ENCODE measurements at places on chromosomes 1 and 21.

GRCh38 chr1:61386323-61386722 lies 304.0 kb downstream of the NFIA start:
- no peak for DNase-seq

DNA sequence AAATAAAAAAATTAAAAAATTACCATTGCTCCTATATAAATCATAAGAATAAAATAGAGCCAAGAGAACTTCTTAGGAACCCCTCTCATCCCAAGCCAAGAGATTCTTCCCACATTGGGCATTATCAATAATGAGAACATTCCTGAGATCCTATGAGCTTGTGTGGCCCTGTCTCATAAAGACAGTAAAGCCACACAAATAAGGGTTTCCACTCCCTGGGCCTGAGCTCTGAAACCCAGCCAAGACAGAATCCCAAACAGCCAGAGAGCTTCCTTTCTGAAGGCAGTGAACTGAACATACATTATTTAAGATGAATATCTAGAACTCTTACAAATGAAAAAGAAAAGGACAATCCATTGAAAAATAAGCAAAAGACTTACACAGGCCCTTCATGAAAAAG lies 68.3 kb downstream of the SLC45A1 start:
- DNase-seq, result no peak

DNA sequence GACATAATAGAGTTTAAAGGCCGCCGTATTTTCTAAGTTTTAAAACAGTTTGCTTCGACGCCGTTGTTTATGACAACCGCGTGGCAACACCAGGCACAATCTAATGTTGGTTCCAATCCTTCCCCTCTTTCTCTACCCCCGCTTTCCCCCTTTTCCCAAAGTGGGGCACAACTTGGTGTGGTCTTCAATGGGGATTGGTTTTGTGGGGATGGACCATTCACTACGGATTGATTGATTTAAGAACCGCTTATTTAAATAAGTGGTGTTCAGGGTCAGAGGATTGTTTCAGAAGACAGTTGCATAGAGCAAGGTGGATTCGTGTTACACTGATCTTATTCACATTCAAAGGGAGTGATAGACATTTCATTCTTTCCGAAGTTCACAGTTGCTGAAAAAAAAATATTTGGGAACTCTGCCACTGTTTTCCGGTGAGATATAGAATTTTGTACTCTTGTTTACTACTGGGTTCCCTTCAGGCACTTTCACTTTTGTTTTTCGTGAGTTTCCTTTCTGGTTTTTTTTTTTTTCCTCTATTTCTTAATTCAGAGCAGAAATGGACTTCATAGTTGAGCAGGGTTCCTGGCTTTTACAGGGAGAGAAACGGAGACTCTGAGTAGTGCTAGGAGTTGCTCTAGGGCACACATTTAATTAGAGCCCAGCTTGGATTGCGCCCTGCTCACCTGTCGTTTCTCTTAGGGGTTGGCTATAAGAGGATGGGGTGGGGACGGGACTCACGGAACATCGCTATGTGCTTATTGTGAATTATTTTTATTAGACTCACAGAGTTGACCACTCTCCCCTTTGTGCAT lies 79.6 kb upstream of the AK4 start:
- DNase-seq, result no peak

- DNase-seq, result no peak
These were observed 55.1 kb downstream of the UBE2T start for GRCh38 chr1:202286622-202287097.

DNA sequence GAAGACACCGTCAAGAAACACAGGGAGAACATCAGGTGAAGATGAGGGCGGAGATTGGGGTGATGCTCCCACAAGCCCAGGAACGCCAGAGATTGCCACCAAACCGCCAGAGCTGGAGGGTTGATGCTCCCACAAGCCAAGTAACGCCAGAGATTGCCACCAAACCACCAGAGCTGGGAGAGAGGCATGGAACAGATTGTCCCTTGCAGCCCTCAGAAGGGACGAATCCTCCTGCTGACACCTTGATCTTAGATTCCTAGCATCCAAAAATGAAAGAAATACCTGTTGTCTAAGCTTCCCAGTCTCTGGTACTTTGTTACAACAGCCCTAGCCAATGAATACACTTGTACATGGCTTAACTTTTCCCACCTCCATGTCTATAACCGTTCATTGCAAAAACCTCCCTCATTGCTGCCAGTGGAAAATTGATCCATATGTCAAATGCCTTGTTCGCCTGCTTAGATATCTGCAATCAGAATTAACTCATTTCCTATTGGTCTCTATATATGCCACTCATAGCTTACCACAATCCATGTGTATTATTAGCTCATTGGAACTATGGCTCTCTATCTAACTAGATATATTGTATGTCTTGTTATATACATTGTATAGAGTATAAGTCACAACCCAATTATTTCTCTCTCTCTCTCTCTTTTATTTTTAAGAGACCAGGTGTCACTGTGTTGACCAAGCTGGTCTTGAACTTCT lies 127.4 kb downstream of the ADSS2 start:
- no peak for DNase-seq

- DNase-seq, result no peak
These were observed 28.9 kb upstream of the SDHB start for GRCh38 chr1:17082761-17083160.

GRCh38 chr1:239998312-239998649 lies 93.4 kb upstream of the FMN2 start:
- no peak for DNase-seq

- peak; percentile 9 for DNase-seq
These were observed 84.5 kb upstream of the POU3F1 start for GRCh38 chr1:38131024-38131585.

DNA sequence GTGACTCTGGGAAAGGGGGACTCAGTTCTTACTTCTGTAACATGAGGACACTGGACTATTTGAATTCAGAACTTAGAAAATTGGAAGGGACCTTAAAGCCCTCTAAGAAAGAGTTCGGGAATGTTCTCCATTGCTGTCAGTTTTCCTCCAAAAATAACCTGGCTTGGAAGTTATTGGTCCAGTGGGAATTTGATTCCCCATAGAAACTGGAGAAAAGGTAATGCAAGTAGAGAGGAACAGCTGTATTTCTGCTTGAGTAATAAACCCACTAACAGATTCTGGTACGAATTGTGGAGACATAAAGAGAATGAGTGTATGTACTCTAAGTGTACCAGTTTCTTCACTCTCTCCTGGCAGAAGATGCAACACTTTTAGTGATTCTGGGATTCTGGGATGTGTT lies 1.8 kb downstream of the ZBED6 start:
- no peak for DNase-seq

- DNase-seq, result no peak
These were observed 647.3 kb upstream of the ADAMTS5 start for GRCh38 chr21:27614231-27614630.

DNA sequence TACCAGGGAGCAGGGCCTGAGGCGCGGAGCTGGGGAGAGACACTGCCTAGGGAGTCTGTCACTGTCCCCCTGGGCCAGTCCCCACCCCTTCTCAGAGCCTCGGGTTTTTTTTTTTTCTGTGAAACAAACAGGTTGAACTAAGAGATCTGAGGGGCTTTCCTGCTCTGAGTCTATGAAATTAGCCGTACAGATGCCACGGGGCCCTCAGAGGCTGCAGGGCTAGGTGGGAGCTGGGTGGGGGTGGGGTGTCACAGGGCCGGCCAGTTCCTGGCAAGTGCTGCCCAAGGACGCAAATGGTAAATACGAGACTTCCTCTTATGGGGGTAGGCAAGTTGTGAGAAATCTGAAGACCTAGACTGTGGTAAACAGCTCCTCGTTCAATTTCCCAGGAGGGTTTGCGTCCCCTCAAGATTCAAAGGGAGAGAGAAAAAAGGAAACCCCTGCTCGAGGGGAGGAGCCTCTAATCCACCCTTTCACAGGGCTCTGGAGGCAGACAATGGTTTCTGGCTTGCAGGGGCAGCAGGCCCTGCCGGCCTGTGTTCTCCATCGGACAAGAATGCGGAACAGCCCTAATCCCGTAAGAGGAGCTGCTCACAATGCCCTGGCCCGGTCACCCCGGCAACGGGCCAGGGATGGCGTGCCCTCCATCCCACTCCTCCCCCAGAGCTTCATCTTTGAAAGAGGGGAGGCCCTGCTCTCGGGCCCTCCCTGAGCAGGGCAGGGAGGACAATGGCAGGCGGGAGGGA lies 7.8 kb downstream of the NUAK2 start:
- peak; percentile 61 for DNase-seq

DNA sequence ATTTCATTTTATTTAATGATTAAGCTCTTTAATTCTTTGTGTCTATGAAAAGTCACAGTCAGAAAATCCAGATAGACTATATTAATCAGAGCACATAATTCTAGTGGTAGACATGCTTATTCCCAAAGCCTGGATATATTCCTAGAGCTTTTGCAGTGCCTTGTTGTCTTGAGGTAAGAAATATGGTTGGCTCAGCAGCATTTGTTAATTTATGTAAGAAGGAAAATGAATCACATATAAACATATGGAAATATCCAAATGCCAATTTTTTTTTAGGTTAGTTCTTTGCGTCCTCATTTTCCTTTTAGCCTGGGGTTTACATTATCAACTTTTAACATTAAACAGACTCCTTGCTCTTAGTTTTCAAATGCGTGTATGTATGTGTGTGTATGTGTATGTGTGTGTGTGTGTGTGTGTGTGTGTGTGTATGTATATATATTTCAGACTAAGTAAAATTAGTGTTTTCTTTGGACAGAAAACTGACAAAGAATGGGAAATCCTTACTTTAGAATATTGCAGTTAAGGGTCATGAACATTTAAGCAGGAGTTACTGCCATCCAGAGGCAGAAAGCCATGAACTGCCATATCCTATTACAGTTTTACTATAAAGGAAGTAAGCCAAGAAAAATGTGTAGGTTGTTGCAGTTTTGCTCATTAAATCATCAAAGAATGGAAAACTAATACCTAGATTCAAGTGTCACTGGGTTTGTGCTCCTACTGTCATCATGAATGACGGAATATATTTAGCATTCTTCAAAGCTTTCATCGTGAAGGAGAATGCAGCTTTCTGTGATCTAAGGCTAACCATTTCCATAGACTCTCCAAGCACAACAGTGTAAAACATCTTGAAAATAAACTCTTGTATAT lies 477.1 kb upstream of the NR5A2 start:
- DNase-seq, result peak; percentile 43

- DNase-seq, result peak; percentile 99
These were observed 78.4 kb downstream of the SMYD3 start for GRCh38 chr1:246428542-246429308.

DNA sequence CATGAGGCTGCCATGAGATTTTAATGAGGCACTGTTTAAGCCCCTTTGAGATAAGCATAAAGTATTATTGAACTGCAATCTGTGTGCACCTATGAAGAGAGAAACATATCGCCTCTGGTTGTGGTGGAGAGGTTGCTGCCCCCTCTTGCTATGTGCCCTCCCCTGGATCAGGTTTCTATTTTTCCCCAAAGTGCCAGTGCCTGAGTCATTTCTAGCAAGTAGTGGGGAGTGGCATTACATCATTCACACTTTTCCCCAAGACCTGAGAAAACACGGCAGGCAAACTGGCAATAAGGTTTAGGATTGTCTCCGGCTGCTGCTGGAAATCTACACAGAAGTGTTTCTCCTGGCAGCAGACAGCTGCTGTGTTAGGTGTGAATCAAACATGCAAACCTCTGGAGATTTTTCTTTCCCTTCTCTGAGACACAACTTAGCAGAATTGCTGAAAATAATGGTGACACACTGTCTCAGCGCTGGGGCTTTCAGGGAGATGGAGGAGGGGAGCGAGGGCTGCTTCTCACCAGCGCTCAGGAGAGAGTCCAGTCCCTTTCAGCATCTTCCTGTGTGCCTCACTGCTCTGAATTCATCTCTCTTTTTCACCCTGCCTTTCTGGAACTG lies 13.7 kb upstream of the RGS16 start:
- DNase-seq, result no peak

GRCh38 chr1:19425646-19426239 lies 59.6 kb downstream of the CAPZB start:
- DNase-seq, result no peak

DNA sequence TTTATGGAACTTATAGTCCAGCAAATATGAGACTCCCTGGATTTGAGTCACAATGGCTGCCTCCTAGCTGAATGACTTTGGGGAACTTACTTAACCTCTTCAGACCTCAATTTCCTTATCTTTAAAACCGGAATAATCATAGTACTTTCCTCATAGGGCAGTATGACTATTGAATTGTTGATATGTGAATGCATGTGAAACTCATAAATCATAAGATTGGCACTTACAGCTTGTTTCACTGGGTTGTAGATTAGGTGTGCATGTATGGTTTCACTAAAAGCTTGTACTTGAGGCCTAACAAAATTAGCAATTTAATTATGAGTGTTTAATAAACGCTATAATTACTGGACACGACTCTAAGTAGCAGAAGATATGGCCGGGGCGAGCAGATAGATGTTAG lies 72.5 kb downstream of the ST6GALNAC5 start:
- no peak for DNase-seq

DNA sequence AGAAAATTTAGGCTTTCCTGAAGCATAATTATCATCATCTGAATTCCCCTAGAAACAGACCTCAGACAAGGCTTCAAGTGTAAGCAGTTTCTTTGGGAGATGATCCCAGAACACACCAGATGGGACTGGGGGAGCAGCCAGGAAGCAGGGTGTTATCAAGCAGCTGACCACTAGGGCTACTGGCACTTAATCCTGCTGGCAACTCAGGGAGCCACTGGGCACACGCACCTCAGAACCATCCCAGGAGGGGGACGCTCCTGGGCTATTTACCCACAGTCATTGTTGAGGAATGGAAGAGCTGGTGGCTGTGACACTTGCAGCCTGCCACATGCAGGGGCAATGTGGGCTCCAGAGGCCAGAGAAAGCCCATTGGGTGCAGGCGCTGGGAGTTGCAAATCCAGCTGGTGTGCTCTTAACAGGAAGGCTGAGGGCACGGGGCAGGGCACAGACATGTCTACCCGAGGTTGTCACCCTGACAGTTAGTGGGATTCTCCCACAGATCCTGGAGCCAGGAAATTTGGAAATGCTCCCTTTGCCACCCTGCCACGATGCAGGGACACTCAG lies 15.1 kb upstream of the IL22RA1 start:
- DNase-seq, result peak; percentile 34

DNA sequence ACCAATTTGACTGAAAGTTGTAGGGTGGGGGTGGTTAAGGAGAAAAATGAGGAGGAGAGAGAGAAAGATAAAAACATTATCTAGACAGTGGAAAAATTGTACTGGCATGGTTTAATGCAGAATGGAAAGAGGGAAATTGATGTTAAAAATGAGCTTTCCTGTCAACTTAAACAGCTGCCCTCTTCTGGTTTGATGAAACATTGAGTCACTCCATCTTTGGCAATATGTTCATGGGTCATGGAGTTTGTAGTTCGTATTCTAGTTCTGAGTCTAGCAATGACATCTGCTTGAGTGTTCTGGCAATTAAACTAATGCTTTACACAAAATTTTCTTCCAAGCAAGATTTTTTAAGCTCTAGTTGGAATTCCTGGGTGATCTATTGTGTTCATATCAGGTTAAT lies 9.6 kb downstream of the ZNF648 start:
- DNase-seq, result no peak

- DNase-seq, result peak; percentile 82
These were observed 565.2 kb downstream of the LTN1 start for GRCh38 chr21:28427394-28428022.

- no peak for DNase-seq
These were observed 15.3 kb downstream of the AK4 start for GRCh38 chr1:65163201-65163805.

DNA sequence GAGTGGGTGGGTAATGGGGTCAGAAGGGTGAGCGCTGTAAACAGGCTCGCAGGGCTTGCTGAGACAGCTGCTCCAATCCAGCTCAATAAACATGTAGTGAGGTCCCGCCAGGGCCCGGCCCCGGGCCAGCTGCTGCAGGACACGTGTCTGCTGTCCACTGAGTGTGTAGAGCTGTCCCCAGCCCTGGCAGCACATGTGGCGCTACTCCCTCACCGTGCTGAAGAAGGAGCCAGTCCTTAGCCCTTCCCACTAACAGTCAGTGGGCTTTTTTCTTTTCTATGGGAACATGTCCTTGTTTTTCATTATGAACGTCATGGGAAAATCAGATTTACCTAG lies 78.9 kb upstream of the C1orf174 start:
- no peak for DNase-seq

Data from HCEC 1CT (cell line).